ENCODE measurements at places on chromosomes 16 and 17. TPM values are rescaled to one million over a fixed set of nuclear protein-coding genes. Genes with fewer than 3 reads are reported as not detected.

Gene SLC6A4
- total RNA-seq, result 0.16 TPM

DNA sequence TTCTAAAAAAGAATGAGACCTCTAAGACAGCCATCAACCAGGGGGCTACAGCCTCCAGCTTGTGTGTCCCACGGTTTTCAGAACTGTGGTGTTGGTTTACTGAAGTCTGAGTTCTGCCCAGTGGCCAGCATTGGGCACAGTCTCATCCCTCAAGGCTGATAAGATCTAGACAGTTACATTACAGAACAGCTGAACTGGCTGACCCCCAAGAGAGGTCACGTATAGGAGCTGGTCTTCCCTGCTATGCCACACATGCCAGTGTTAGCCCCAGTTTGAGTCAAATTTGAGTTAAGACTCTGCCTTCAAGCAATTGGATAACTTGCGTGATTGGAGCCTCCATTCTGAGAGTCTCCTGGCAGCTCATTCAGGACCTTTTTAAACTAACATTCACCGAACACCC, 14.8 kb upstream of the NUP93 start:
- no peak for DNase-seq

Gene BAIAP3
- 7.3 TPM for total RNA-seq

- no peak for DNase-seq
Observed at GRCh38 chr16:81578636-81579413, 134.2 kb downstream of the CMIP start.

DNA sequence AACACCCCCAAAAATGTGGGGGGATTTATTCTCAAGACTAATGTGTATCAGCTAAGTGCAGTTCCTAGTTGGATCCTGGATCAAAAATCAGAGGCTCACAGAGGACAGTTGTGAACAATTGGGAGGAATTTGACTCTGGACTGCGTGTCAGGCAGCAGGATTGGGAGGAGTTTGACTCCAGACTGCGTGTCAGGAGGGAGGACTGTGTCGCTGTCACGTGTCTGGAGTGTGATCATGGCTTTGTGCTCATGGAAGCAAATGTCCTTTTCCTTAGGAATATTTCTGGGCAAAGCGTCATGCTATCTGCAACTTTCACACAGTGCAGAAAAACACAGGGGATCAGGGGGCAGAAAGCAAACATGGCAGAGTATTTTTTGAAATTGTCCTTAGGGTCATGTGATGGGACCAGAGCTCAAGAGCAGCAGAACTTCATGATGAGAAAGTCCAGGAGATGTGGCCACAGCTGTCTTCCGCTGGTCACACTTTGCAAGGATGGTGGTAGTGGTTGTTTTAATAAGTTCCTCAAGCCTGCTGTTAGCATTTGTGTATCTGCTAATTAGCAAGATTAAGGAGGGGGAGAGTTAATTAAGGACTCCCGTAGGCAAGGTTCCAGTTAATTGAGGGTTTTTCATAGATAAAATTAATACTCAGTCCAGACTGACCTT, 122.0 kb upstream of the CHMP6 start:
- no peak for DNase-seq

Gene PRR35
- not detected for total RNA-seq

- no peak for DNase-seq
Observed at GRCh38 chr17:41725134-41725533, 9.3 kb downstream of the HAP1 start.

- peak; percentile 36 for DNase-seq
Observed at GRCh38 chr16:86029131-86029741, 130.3 kb downstream of the IRF8 start.

Gene CDRT15
- total RNA-seq, result not detected

DNA sequence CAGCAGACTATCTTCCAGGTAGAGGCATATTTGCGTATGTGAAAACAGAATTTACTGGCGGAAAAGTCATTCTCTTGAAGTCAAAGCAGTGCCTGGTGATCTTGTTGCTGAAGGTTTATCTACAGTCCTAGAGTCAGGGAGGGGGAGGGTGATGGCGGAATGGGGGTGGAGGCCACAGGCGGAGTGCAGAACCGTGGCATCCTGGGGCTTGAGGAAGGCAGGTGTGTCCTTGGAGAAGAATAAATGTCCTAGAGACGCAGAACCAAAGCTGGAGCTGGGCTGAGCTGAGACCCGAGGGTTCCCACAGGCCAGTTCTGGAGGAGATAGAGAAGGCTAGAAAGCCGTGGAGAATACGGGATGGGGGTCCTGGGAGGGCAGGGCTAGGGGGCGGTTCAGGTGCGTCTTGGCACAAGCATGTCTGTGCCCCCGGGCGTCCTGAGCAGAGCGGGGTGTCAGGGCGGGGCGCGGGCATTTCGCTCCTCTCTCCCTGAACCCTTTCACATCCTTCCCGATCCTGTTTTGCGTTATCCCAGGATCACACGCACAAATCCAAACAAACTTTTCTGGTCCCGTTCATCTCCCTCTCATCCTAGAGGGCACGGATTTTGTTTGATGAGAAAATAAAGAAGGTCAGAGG, 76.9 kb upstream of the CREBBP start:
- no peak for DNase-seq

GRCh38 chr17:61064087-61064951, 335.3 kb upstream of the TBX2 start:
- DNase-seq, result no peak

Gene SOST
- total RNA-seq, result not detected

- no peak for DNase-seq
Observed at GRCh38 chr16:88973007-88973410, 4.0 kb downstream of the CBFA2T3 start.

Gene FOXL1
- 2.1 TPM for total RNA-seq

GRCh38 chr17:65794572-65794971, 233.1 kb upstream of the AXIN2 start:
- DNase-seq, result no peak

- DNase-seq, result peak; percentile 87
Observed at GRCh38 chr17:42518046-42518754, 17.8 kb upstream of the NAGLU start.

Gene SPNS2
- total RNA-seq, result 12.9 TPM

DNA sequence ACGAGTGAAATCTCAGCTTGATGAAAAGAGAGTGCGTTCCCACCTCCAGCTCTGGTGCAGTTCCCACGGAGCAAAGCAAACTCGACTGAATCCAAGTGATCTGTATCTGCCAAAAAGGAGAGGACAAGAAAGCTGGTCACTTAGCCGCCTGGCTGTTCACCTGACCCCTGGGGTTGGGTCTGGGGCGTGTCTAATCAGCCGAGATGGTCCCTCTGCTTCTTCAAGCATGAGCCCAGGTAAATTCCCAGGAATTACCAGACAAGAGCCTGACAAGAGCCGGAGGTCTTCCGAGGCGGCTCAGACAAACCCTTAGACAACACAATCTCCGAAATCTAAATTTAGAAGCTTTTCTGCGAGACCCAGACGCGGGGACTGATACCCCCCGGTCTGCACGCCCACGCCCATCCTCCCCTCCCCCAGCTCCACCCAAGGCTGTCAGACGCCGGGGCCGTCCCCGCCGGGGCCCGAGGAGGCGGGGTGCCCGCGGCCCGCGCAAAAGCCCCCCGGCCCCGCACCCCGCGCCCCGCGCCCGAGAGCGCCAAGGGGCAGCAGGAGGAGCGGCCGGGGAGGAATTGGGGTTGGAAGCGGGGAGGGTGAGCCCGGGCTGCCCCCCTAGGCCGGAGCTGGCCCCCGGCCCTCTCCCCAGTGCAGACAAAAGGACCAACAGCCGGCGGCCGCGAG, 674 bp downstream of the ZNF821 start:
- DNase-seq, result peak; percentile 61

- DNase-seq, result no peak
Observed at GRCh38 chr17:61144617-61145564, 254.8 kb upstream of the TBX2 start.

DNA sequence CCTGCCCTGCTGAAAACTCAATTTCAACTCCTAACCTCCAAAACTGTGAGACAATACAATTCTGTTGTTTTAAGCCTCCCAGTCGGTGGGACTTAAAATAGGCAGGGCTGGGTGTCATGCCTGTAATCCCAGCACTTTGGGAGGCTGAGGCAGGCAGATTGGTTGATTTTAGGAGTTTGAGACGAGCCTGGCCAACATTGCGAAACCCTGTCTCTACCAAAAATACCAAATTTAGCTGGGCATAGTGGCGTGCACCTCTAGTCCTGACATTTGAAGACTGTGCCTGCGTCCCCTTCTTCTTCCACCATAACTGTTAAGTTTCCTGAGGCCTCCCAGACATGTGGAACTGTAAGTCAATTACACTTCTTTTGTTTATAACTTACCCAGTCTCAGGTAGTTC, 36.0 kb upstream of the ATF7IP2 start:
- DNase-seq, result no peak

Gene DDX5
- total RNA-seq, result 451 TPM

DNA sequence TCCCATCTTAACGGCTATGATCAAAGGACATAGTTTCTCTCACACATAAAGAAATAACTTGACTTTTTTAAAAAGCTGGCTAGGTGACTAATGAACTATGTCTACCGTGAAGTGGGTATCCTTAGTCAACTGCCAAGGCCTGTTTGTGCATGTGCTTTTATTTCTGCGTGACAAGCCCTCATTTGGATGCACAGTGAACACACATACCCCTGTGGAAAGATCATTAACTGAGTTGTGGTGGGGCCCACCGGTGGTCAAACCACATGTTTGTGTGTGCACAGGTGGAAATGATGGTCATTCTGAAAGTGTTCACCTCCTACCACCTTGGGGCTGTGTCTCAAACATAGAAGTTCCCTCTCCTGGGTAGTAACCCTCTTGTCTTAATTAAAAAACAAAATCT, 256.1 kb upstream of the SALL1 start:
- no peak for DNase-seq

- peak; percentile 91 for DNase-seq
Observed at GRCh38 chr17:72120642-72121163, at the start of gene SOX9. Gene SOX9 (plus strand): TSS chr17:72121020. CDS start chr17:72121392, 372 bp downstream.

- DNase-seq, result no peak
Observed at GRCh38 chr16:11161974-11162373, 94.0 kb downstream of the SOCS1 start.

GRCh38 chr17:74567397-74567796, at the start of gene CD300H:
Gene CD300H (minus strand): TSS chr17:74567509.
- DNase-seq, result no peak

Gene NETO2
- total RNA-seq, result 16.0 TPM

Gene TEX14
- total RNA-seq, result not detected

DNA sequence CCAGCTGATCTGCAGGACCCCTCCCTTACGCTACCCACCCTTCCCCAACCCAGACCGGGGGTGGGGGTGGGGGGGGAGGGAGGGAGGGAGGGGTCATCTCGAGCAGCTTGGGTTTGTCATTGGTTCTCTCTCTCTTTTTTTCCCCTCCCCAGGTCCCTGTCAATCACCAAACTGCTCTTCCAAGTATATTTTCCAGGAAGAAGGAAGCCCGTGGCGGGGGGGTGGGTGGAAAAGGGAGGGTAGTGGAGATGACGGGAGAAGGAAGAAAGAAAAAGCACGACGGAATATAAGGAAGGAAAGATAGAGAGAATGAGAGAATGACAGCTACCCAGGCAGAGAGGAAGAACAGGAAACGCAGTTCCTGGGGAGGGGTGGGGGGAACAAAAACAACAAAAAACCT, 17.9 kb downstream of the SALL1 start:
- no peak for DNase-seq

Gene METRN
- 40.6 TPM for total RNA-seq

DNA sequence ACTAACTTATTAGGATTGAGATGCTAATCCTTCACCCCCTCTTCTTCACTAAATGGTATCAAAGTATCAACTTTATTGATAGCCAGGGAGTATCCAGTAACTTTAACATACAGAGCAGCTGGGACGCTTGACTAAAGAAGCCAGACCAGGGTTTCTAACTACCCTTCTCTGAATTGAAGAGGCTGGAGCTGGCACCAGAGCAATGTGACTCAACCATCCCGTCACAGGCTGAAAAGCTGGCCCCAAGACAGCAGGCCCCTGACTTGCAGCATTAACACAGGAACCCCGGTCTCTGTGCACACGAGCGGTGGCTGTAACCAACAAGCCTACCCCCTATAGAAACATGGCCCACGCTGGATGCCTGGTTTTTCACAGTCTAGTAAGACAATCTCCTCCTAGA, 59.8 kb downstream of the ANKFN1 start:
- no peak for DNase-seq

Gene ALDH3A2
- 96.5 TPM for total RNA-seq

Gene CD300LF
- total RNA-seq, result 2.2 TPM

GRCh38 chr16:56137269-56137668, 54.0 kb upstream of the GNAO1 start:
- DNase-seq, result no peak

DNA sequence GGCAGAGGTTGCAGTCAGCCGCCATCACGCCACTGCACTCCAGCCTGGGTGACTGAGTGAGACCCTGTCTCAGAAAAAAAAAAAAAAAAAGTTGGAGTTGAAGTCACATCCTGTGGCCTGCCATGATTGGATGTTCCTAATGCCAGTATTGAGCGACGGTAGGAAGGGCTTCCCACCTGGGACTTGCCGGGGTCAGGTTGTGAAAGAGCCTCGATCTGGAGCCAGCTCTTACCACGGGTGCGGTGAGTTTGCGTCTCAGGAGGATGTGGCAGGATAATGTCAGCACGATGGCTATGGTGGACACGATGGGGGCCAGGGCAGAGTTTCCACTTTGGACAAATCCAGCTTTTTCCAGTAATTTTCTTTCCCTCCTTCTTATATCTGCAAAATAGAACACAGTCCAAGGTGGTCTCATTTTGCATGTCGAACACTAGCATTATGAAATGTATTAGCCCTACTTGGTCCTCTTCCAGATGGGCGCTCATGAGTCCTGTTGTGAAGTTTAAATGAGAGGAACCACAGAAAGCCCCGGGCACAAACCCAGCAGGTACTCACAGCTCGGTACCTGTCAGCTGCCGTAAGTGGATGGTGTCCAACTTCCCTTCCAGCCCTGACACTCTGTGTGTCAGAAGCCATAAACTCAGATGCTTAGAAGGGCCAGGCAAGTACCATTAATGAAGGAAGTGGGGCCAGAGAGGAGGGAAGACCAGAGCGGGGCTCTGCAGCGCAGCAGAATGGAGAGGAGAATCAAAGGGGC, 22.2 kb downstream of the ABCC12 start:
- no peak for DNase-seq

- no peak for DNase-seq
Observed at GRCh38 chr16:88725609-88726407, 19.5 kb downstream of the CTU2 start.
